Airway epithelial cell (primary cell): ENCODE measurements at places on chromosomes 12 and 14. TPM values are rescaled to one million over a fixed set of nuclear protein-coding genes. Genes with fewer than 3 reads are reported as not detected.

Gene EML5
- 0.07 and 0.51 TPM in 2 replicates for total RNA-seq

Gene STON2
- 99.8 and 107 TPM in 2 replicates for total RNA-seq

Gene RPL6
- total RNA-seq = 2,110 and 2,323 TPM in 2 replicates

Gene CPNE6
- not detected in 2 replicates for total RNA-seq

Gene SPTSSA
- 11.8 and 20.6 TPM in 2 replicates for total RNA-seq

Gene ARL6IP4
- total RNA-seq = 255 and 280 TPM in 2 replicates

Gene MYF5
- not detected in 2 replicates for total RNA-seq

Gene RPL41
- total RNA-seq = 4,695 and 6,389 TPM in 2 replicates

Gene WSCD2
- total RNA-seq = 0.28 TPM in 1 of 2 replicates, not detected in the other

Gene KRT82
- total RNA-seq = not detected in 2 replicates

Gene A2M
- not detected in 2 replicates for total RNA-seq

Gene CCDC38
- total RNA-seq = not detected in 2 replicates

Gene TC2N
- 20.7 and 24.5 TPM in 2 replicates for total RNA-seq

Gene WNT1
- total RNA-seq = not detected in 2 replicates

Gene IL31
- not detected in 2 replicates for total RNA-seq

Gene SMIM41
- total RNA-seq = not detected in 2 replicates

Gene SNAPC1
- 8.3 and 11.5 TPM in 2 replicates for total RNA-seq

Gene OAS1
- 2.5 and 5.6 TPM in 2 replicates for total RNA-seq

Gene MMP17
- total RNA-seq = 4.6 and 7.8 TPM in 2 replicates

Gene SLC25A21
- 1.9 and 3.8 TPM in 2 replicates for total RNA-seq

Gene ANG
- 1.5 and 5.4 TPM in 2 replicates for total RNA-seq

Gene CLEC6A
- total RNA-seq = not detected in 2 replicates

Gene ESPL1
- 9.4 and 12.3 TPM in 2 replicates for total RNA-seq
